ENCODE measurements at places on chromosomes 1 and 21. TPM values are rescaled to one million over a fixed set of nuclear protein-coding genes. Genes with fewer than 3 reads are reported as not detected.

DNA sequence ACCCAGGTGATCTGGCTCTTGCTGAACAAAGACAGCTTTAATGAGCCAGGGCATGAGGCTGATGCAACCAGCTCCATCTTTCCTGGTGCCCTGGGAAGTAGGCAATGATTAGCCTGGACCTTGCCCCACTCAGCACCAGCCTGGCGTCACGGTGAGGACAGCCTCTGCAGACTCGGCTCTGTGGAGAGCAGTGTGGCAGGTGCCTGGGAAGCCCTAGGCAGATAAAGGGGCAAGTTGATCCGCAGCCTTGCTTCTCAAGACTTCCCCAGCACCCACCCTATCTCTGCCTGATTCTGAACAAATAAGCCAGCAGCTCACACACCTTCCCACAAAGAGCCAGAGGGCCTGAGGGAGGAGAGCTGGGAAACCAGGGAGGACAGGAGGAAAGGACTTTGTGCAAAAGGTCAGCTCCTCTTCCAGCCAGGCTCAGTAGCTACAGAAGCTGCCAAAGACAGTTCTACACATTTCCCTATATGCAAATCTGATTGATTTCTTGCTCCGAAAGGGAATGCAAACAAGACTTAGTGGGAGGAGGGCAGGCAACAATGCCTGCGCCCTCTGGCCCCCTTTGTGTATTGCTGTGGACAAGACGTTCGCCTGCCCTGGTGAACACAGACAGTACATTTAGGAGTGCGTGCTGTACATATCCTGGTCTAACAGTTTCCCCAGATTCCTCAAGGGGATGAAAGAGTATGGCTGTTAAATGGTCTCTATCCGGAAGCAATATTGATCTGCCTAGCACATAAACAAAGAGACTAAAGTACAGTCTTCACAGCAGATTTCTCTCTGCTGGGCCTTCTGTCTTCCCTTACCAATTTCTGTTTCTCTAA is 63.8 kb downstream of the BCAR3 start:
- no peak for DNase-seq

DNA sequence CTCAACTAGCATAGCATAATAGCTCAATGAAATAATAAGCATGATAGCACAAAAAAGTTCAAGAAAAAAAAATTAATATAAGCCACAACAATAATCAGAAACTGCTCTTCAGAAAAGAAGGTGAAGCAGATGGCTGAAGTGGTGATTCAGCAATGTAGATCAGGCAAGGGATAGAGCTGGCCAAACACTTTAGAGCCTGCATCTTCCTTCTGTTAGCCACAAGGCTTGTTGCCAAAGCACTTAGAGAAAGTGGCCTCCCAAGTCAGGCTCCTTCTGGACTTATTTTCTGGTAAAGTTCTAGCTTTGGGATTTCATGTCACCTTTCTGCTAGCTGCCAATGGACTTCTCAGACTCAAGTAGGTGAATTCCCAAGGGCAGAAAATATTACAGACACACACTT is 60.3 kb upstream of the C1orf87 start:
- no peak for DNase-seq

DNA sequence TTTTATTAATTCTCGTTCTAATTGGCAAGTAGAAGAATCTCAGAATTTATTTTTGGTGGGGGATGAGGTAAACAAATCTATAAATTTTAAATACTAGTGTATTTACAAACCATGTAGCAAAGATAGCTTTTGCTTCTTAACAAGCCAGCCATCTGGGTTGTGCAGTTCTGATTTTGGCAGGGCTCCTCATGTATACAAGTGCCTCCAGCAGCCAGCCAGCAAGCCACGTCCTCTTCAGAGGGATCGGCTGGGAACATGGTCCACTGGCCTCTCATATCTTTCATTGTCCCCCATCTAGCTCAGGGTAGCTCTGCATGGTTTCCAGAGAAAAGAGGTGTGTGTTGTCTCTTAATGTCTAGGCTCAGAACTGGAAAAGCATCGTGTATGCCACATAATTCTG is 659.1 kb downstream of the MRPL39 start:
- no peak for DNase-seq

SLC44A3 gene
- total RNA-seq: 2.7 TPM

- DNase-seq: no peak
Measured at GRCh38 chr1:152783095-152783494, 3.0 kb upstream of the LCE1E start.

FCRL6 gene
- 0.24 TPM for total RNA-seq

DNA sequence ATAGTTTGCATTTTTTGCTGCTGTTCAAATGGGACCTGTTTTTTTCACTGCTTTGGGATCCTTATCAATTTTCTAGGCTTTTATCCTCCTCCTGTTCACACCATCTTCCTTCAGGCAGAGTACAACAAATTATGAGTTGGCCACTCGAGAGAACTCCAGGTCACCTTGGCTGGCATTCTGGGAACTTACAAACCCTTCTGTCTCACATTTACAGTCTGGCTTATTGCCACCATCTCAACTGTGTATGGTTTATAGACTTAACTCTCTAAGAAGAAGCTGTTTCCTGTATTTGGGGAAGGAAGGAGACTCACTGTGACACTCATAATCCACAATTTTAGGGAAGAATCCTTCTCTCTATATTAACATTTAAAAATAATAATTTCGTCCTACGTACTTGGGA is 5.4 kb upstream of the ZNF691 start:
- DNase-seq: no peak

DNA sequence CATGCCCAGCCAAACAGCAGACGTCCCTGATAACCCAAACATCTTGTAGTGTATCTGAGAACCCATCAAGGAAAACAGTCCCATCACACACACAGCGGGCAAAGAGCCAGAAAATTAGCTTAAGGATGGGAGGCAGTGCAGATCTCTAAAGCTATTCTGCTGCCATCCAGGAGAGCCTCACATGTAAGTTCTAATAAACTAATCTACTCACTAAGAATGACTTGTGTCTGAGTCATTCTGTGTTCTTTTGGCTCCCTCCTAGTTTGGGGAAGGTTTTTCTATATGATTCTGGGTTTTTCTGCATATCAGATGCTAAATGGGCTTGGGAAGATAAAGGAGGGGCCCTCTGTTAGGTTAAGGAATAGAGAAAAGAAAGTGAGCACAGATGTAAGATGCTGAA is 162.8 kb downstream of the HUNK start:
- no peak for DNase-seq

DNA sequence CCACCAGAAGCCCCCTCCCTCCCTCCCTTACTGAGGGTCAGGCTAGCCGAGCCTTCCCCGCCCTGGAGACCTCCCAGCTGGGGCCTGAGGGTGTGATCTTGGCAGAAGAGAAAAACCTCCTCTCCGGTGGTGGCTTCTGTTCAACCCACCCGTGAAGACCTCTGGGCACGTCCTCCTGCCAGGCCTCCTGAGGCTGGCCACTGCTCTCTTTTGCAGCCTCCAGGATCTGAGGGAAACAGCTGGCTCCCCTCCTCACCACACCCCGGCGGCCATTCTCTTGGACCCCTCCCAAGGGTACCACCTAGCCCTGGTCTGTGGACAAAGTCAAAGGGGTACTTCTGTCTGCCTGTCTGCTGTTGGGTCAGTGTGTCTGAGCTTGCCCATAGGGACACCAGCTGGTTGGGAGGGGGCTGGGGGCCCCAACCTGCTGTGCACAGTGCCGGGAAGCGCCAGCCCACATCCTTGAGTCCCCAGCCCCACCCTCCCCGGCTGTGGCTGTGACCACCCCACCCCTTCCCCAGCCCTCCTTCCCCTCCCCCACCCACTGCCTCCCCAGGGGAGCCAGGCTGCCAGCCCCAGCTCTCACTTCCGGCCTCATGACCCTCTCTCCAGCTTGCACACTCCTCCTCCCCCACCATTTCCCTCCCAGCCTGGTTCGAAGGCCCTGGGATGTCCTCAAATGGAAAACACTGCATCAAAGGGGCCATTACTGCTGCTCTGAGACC is 48.1 kb downstream of the AHDC1 start:
- no peak for DNase-seq

DNA sequence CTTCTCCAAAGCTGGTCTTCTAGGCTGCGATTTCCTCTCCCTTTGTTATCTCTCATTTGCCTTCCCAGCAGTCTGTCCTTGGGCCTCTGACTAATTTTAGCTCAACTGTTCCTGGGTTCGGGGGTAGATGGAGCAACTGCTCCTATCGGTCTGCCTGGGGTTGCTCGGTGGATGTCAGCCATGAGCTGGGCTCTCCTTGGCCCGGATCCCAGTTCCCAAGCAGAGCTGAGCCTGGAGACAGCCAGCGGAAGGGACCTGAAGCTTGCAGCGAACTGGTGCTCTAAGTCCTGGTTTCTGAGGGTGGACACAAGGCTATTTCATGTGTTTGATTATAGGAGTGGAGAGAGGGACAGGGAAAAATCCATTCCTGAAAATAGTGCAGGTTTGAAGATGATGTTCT is 423.0 kb downstream of the RPS6KC1 start:
- no peak for DNase-seq

DNA sequence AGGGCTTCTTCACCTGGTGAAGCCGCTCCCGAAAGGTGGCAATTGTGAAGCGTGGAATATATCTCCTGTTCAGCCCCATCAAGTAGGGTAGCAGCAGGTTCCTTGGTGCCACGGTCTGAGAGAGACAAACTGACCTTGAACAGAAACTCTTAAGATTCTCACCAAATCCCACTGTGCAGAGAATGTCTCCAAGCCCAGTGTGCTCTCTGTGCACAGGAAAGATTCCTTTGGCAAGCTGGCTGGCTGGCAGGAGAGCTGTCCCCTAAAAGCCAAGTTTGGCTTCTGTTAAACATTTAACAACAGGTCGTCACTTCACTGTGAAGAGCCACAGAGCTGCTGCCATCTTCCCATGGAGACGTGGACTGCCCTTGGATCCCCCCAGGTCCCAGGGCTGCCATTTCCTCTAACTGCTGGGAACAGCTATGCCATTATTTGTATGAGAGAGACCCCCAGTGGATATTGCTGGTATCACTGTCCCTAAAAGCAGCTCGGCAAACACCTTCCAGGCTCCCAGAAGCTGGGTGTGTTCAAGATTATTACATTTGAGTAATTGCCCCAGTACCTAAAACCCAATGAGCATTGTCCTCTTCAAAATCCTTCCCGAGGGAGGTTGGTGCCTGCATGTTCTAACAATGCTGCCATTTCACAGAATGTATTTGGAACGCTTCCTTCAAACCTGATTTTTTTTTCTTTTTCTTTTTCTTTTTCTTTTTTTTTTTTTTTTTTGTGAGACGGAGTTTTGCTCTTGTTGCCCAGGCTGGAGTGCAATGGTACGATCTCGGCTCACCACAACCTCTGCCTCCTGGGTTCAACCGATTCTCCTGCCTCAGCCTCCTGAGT is 71.8 kb downstream of the CD58 start:
- DNase-seq: no peak

- DNase-seq: no peak
Measured at GRCh38 chr1:83098791-83099190, 900.1 kb downstream of the TTLL7 start.

DNA sequence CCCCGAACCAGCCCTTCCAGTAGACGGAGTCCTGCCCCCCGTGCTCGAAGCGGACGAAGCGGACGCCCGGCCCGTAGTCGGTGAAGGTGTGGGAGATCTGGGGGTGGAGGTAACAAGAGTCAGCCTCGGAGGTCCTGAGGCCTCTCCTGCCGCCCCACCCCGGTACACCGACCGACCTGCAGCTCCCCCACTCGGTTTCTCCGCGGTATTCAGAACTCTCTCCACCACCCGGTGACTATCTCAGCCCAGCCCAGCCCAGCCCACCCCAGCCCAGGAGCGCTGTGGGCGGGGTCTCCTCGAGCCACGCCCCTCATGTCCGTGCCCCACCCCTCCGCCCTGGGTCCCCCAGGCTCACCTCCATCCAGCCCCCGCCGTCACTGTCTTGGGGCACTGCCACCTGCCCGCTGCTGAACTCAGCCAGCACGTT is 5.5 kb downstream of the FBXO2 start:
- DNase-seq: no peak

DNASE2B gene
- not detected for total RNA-seq

FABP3 gene
- 3,211 TPM for total RNA-seq

DNA sequence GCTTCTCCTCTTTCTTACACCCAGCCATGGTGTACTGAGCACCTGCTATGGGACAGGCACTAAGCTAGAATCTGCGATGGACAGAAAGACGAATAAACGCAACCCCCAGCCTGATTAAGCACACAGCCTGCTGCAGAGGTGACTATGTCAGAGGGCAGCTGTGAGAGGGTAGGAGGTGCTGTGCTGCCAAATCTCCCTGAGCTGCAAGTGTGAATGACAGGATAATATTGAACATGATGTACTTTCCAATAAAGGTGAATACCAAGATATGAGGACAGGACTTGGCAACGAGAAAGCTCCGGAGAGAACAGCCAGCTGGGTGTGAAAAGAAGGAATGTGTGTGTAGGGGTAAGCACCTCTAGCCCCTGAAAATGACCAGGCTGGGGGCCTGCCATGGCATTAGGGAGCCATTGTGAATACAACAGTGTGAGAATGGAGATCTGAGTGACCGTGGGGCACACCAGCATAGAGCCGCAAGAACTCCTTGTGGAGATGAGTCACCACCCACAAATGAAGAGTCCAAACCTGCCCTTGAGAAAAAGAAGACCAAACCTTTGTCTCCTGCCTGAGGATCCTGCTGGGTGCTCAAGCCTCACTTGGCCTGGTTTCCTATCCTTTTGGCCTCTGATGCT is 83.0 kb upstream of the ATF3 start:
- DNase-seq: no peak

DNA sequence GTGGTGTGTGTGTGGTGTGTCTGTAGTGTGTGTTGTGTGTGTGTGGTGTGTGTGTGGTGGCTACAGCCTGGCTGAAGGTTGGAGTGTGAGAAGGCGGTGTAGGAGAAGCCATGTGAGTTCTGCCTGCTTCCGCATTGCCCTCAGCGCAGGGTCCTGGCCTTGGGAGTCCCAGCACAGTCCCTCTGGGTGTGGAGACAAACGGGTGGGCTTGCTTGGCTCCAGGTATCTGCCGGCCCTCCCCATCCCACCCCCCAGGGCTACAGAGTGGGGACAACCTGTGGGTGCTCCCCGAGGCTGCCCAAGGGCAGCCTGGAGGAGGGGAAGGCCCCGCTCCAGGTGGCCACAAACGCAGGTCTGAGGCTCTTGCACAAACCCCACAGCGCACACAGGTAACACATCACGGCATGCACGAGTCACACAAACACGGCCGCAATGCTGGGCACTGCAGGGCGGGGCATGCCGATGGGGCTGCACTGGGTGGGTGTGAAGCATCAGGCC is 31.7 kb upstream of the ADARB1 start:
- DNase-seq: no peak

Measured in right atrium auricular region (tissue), 2 donors.